ENCODE measurements at places on chromosomes 16 and 17. TPM values are rescaled to one million over a fixed set of nuclear protein-coding genes. Genes with fewer than 3 reads are reported as not detected.

GDPD3 gene
- total RNA-seq, result 5.1 TPM

C1QTNF8 gene
- not detected for total RNA-seq

ITGAX gene
- 6.3 TPM for total RNA-seq

EFNB3 gene
- not detected for total RNA-seq

MPV17L gene
- total RNA-seq, result 5.9 TPM

NPIPB6 gene
- 6.1 TPM for total RNA-seq

- no peak for DNase-seq
These were observed 591 bp downstream of the PSMD7 start for GRCh38 chr16:74297145-74297665.

- DNase-seq, result no peak
These were observed 2.0 kb downstream of the TBC1D10B start for GRCh38 chr16:30368122-30368791.

- no peak for DNase-seq
These were observed 94.1 kb upstream of the ZNF750 start for GRCh38 chr17:82933911-82934310.

DNA sequence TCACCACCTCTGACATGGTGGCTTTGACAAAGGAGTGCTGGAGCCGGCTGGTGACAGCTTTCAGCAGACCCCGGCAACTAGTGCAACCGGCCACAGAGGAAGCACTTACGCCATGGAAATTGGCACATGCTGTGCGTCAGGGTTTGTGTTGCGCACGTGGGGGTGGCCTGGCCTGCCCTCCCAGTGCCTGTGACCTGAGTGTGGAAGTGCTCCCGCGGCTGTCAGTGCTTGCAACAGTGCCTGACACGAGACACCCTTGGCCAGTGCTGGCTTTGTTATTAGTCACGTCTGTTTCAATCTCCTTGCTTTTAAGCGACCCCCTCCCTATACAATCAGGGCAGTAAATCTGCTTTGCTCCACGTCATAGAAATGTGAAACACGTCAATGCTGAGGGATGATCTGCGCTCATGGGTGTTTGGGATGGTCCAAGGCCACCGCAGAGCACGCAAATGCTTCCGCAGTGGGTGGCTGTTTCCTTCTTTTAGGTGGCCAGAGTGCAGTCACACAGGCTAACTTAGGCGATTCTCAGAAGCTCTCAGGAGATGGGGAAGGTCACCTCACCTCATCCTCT is 64.3 kb downstream of the PGS1 start:
- DNase-seq, result peak; percentile 44

GRCh38 chr16:29684679-29685078 is 5.7 kb downstream of the QPRT start:
- no peak for DNase-seq

DNA sequence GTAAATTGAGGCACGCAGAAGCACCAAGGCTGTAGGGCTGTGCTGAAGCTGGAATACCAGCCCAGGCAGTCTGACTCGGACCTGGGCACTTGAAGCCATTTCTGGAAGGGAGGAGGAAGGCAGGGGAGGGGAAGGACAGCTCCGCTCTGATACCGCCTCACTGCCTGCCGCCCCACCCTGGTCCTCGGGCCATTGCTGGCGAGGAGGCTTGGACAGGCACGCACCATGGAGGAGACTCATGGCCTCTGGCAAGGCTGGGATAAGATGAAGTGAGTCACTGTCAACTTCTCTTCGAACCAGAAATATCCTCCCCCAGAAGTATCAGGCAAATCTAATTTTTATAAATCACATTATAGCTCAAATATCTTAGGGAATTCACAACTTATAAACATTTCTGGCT is 81.3 kb downstream of the SDK2 start:
- no peak for DNase-seq

- no peak for DNase-seq
These were observed 16.6 kb upstream of the CCL8 start for GRCh38 chr17:34302636-34303035.

DNA sequence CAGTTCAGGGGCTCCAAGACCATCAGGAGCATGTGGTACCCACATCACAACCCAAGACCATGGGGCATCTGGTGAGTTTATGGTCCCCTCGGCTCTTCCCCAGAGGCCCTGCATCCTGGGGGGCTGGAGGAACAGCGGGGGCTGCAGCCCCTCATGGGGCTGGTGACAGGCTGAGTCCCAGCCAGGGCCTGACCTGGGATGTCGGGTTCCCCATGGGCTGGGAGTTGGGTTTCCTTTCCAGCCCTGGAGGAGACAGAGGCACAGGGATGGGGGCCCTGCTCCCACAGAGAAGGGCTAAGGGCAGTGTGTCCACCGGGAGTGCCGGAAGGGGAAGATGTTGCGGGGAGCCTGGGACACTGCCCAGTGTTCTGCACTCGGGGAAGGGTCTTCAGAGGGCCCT is 82.4 kb downstream of the GOSR1 start:
- no peak for DNase-seq

GRCh38 chr17:15341385-15341849 is at the start of gene TEKT3:
TSS of gene TEKT3 (minus strand) at chr17:15341597. CDS start at chr17:15331585, 10,012 bp downstream.
- peak; percentile 76 for DNase-seq

- DNase-seq, result peak; percentile 65
These were observed 94.2 kb downstream of the NTN1 start for GRCh38 chr17:9115214-9116191.

DNA sequence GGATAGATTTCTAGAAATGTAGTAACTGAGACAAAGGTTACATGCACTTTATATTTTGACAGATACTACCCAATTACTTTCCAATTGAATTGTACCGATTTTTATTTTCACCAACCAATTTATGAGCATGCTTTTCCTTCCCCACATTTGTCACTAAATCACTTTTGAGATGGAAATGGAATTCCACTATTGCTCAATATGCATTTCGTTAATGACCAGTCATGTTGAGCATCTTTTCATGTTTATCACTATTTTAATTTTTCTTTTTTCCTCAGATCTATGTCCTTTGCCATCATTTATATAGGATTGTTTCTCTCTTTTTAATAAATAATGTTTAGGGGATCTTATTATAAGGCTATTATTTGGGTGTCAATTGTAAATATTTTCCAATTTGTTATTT is 102.8 kb upstream of the SMIM36 start:
- no peak for DNase-seq

- no peak for DNase-seq
These were observed 87.3 kb downstream of the ABCA8 start for GRCh38 chr17:68867759-68868516.

DNA sequence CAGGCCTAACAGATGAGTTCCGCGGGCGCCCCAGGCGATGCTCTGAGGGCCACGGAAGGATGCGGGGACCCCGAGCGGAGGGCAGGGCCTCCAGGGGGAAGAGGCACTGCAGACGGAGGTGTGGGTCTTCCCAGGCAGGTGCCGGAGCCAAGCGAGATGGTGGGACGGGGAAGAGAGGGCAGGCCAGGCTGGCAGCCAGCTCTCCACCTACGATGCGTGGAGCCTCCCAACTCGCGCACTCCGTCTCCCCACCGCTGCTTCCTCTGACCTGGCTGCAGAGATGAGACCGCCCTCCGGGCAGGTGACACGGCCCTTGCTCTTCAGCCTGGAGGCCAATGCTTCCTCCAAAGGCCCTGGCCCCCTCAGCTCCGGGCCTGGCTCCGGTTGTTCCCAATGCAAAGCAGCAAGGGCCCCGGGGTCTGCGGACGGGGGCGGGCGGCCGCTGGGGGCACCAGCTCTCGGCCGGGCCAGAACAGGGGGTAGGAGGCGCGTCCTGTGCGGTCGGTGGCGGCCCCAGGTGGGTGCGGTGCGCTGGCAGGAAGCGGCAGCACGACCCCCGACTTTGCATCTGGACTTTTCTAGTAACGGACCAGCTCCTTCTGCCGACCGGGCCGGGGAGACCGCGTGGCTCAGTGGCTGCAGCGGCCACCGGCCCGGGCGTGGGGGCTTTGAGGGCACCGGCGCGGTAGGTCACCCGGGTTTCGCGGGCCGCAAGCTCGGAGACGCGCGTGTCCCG is 1.5 kb upstream of the SOX8 start:
- no peak for DNase-seq

GRCh38 chr17:41992576-41992975 is 24.7 kb downstream of the DNAJC7 start:
- DNase-seq, result no peak
